ENCODE measurements at places on chromosomes 6 and 20. TPM values are rescaled to one million over a fixed set of nuclear protein-coding genes. Genes with fewer than 3 reads are reported as not detected.
A peak's percentile ranks its signal among the peaks of the same experiment; 100 is the strongest.

DNA sequence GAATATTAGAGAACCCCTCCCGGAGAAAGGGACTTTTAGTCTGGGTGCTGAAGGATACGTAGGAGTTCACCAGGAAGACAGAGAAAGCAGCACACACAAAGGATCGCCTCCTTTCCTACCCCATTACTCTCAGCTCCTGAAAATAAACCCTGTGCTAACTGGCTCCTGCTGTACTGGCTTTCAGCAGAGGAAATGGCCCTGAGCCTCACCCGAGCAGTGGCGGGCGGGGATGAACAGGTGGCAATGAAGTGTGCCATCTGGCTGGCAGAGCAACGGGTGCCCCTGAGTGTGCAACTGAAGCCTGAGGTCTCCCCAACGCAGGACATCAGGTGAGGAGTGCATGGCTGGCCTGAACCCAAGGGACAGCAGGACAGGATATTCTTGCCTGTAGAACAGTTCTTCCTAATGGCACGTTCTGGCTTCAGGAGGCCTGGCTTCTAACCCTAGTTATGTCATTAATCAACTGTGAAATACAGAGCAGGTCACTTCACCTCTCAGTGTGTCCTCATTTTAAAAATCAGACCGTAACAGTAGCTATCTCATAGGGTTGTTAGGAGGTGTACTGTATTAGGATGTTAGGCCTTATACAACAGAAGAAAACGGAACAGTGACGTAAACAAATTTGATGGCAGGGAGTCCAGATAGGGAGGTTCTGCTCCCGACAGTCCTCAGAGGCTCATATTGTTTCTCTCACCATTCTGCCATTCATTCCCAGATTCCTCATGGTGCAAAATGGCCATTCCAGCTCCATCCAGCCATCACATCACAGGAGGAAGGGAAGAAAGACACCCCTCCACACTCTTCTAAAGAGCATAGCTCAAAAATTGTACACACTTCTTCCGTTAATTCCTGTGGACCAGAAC lies 1.8 kb downstream of the RBCK1 start:
- H3K4me3 ChIP-seq = no peak overlapping the region
- peaks cover 7% of the 10 kb centered on the region for H3K4me1 ChIP-seq
- no peak for DNase-seq
- H3K36me3 ChIP-seq = no peaks in the 10 kb centered on the region
- H3K27me3 ChIP-seq = no peaks in the 10 kb centered on the region

DNA sequence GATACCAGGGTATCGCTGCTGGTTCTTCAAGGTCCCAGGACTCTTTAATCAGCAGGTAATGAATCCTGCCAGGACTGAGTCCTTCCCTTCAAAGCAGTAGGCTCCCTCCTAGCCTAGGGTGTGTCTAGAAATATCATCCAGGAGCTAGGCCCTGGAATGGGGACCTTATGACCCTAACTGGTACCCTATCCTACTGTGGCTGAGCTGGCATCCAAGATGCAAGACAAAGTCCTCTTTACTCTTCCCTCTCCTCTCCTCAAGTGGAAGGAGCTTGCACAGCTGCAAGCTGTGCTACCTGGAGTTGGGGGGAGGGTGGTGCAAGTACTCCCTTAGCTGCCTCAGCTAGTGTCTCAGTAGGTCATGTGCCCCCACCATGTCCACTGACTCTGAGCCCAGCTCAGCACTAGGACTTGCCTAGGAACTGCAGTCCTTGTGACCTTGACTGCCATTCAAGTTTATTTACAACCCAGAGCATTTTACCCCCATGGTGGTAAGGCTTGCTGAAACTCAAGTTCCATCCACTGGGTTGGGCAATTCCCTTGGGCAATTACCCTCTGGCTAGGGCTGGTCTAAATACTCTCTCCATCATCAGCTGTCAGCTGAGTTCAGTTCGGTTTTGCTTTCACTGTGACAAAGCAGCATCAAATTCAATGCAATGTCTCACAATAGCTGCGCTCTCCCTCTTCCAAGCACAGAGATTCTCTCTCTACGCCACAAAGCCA lies 48.4 kb upstream of the TOP1 start:
- no peaks in the 10 kb centered on the region for H3K4me1 ChIP-seq
- H3K27me3 ChIP-seq = no peaks in the 10 kb centered on the region
- no peak overlapping the region for H3K27ac ChIP-seq
- H3K36me3 ChIP-seq = no peaks in the 10 kb centered on the region
- DNase-seq = no peak

- no peaks in the 10 kb centered on the region for H3K27me3 ChIP-seq
- no peak for DNase-seq
- H3K4me1 ChIP-seq = no peaks in the 10 kb centered on the region
- H3K36me3 ChIP-seq = no peaks in the 10 kb centered on the region
Measured at GRCh38 chr20:63407928-63408683, 47.0 kb upstream of the CHRNA4 start.

- no peaks in the 10 kb centered on the region for H3K27me3 ChIP-seq
- no peak overlapping the region for H3K27ac ChIP-seq
- peaks cover 10% of the 10 kb centered on the region for H3K4me1 ChIP-seq
- peak overlapping the region; percentile 91 for H3K4me3 ChIP-seq
- H3K36me3 ChIP-seq = no peaks in the 10 kb centered on the region
Measured at GRCh38 chr20:32208499-32209154, 947 bp downstream of the POFUT1 start.

- no peak for DNase-seq
- no peaks in the 10 kb centered on the region for H3K36me3 ChIP-seq
- H3K27ac ChIP-seq = no peak overlapping the region
- H3K4me1 ChIP-seq = peaks cover 3% of the 10 kb centered on the region
- H3K27me3 ChIP-seq = no peaks in the 10 kb centered on the region
- H3K4me3 ChIP-seq = no peak overlapping the region
Measured at GRCh38 chr6:21157186-21157929, 436.2 kb upstream of the SOX4 start.

- peaks cover 8% of the 10 kb centered on the region for H3K4me1 ChIP-seq
- H3K36me3 ChIP-seq = no peaks in the 10 kb centered on the region
- H3K27me3 ChIP-seq = no peaks in the 10 kb centered on the region
- no peak overlapping the region for H3K4me3 ChIP-seq
Measured at GRCh38 chr20:38302786-38303185, 1.2 kb upstream of the BPI start.

DNA sequence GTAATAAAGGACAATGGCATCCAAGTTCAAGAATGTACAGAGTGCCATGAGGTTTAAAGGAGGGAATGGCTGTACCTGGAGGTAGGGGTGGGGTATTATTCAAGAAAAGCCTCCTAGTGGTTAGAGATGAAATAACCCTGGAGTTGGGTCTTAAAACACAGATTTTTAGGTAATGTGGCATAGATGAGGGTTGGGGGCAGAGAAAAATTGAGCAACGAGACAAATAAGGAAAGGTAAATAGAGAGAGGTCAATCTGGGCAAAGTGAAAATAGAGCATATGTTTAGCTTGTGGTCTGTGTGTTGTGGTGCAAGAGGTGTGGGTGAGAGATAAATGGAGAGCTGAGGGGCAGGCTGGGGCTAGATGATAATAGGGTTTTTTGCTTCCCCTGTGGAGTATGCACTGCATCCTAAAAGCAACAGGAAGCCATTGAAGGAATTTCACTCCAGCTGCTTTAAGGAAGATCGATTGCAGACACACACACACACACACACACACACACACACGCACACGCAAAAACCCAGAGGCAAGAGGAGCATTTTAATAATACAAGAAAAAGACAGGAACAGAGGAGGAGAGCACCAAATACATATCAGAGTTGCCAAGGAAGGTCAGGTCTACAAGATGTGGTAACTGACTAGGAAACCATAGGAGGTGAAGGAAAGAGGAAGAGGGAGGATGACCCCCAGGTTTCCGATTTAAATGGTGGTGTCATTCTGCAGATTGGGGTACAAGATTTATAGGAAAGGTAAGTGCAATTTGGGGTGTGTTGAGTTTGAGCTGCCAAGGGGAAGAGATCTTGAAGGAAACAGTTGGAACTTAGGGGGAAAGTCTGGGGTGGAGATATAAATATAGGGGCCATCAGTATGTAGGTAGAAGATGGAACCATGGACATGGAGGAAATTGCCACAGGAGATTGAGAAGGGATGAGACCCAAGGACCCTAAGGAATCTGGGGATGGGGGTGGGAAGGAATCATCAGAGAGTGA lies 31.3 kb upstream of the ADGRF1 start:
- no peaks in the 10 kb centered on the region for H3K27me3 ChIP-seq
- no peaks in the 10 kb centered on the region for H3K36me3 ChIP-seq
- H3K4me3 ChIP-seq = no peak overlapping the region
- DNase-seq = no peak
- no peak overlapping the region for H3K27ac ChIP-seq
- H3K4me1 ChIP-seq = peaks cover 10% of the 10 kb centered on the region

DNA sequence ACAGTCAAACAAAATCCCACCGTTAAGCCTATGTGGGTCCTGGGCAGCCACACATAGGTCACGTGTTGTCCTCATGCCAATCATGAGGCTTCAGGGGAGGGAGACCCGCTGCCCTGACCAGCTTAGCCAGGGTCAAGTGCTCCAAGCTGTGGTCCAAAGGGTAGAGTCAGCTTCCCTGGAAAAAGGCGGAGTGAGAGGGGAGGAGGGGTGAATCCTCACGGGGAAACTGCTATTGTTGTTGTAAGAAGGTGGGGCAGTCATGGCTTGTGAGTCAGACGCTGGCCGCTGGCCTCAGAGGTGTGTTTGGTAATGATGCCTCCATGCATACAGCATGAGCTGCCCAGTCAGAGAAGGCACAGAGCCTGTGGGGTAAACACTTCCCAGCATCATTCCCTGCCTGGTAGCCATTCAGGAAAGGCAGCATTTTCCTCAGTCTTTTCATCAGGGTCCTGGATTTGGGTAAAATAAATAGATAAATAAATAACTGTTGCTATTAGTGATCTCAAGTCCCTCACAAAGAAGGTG lies 8.7 kb downstream of the CST3 start:
- H3K27ac ChIP-seq = no peak overlapping the region
- H3K27me3 ChIP-seq = no peaks in the 10 kb centered on the region
- H3K4me3 ChIP-seq = no peak overlapping the region
- no peaks in the 10 kb centered on the region for H3K36me3 ChIP-seq

- H3K4me3 ChIP-seq = no peak overlapping the region
- no peak overlapping the region for H3K27ac ChIP-seq
- no peaks in the 10 kb centered on the region for H3K36me3 ChIP-seq
- peaks cover 5% of the 10 kb centered on the region for H3K4me1 ChIP-seq
Measured at GRCh38 chr6:118317581-118318563, 230.2 kb upstream of the PLN start.

DNA sequence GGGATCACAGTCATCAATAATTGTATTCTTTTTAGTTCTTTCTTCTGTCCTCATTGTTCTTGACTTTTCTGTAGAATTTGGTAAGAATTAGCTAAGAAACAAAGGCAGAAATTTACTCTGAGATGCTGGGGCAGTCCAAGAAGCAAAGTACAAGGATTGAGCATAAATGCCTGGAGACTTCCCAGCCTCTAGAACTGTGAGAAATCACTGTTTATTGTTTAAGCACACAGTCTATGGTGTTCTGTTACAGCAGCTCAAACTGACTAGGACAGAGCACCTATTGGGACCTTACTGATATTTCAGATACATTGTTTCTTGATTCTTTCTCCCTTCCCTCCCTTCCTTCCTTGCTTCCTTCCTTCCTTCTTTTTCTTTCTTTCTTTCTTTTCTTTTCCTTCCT lies 192.7 kb upstream of the SLC35B3 start:
- no peaks in the 10 kb centered on the region for H3K36me3 ChIP-seq
- DNase-seq = no peak
- no peaks in the 10 kb centered on the region for H3K27me3 ChIP-seq
- H3K27ac ChIP-seq = no peak overlapping the region

- H3K4me1 ChIP-seq = peaks cover 4% of the 10 kb centered on the region
- DNase-seq = no peak
- no peaks in the 10 kb centered on the region for H3K27me3 ChIP-seq
- no peak overlapping the region for H3K27ac ChIP-seq
- no peak overlapping the region for H3K4me3 ChIP-seq
Measured at GRCh38 chr6:162119341-162119740, 608.2 kb downstream of the PRKN start.

DNA sequence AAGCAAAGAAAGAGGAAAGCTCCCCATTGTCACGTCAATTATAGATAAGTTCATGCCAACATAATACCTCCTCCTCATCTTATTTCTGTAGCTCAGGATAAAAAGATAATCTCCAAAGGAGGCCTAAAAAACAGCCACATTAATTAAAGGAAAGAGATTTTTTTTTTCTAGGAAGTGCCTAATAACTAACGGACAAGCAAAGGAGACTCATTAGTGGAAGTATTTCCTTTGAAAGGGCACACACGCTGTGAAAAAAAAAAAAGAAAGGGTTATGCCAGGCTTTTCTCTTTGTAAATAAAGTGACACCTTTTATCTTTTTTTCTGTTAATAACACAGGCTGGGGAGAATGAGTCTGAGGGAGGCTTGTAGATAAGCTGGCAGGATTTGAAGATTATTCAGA lies 55.7 kb downstream of the PCSK2 start:
- no peaks in the 10 kb centered on the region for H3K27me3 ChIP-seq
- no peak overlapping the region for H3K27ac ChIP-seq
- H3K36me3 ChIP-seq = no peaks in the 10 kb centered on the region
- H3K4me3 ChIP-seq = no peak overlapping the region
- no peak for DNase-seq
- H3K4me1 ChIP-seq = no peaks in the 10 kb centered on the region

DNA sequence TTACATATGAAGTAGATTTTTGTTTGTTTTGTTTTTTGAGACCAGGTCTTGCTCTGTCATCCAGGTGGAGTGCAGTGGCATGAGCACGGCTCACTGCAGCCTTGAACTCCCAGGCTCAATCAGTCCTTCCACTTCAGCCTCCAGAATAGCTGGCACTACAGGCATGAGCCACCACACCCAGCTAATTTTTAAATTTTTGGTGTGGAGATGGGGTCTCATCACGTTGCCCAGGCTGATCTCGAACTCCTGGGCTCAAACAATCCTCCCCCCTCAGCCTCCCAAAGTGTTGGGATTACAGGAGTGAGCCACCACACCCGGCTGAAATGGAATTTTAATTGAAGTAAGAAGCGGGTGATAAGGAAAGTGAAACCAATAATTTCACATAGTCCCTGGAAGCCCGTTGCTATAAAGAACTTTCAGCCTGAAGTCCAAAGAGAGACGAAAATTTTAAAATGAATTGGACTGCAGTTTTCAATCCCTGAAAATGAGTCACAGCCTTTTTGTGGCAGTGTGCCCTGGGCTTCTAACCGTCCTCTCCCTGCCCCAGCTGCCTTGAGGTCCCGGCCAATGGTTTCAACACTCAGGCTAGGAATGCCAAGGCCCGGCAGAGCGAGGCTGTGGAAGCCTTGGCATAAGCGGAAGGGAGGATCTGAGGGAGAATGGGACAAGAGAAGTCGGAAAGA lies 757 bp downstream of the RAET1E start:
- H3K27me3 ChIP-seq = no peaks in the 10 kb centered on the region
- peak; percentile 91 for DNase-seq
- H3K4me1 ChIP-seq = peaks cover 20% of the 10 kb centered on the region
- no peaks in the 10 kb centered on the region for H3K36me3 ChIP-seq

DNA sequence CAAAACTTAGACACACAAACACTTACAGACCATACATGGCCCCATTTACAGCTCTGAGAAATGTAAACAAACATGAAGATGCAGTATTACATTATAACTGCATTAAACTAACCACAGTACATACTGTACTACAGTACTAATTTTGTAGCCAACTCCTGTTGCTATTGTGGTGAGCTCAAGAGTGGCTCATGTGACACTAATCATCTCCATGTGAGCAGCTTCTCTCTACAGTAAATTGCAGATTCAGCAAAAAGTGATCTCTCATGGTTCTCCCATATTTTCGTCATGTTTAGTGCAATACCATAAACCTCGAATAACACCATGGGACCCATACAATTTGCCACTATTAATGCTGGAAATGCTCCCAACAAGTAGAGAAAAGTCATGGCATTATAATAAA lies 860.4 kb downstream of the EPHA7 start:
- no peaks in the 10 kb centered on the region for H3K4me1 ChIP-seq
- no peaks in the 10 kb centered on the region for H3K27me3 ChIP-seq
- no peak overlapping the region for H3K27ac ChIP-seq
- no peak overlapping the region for H3K4me3 ChIP-seq
- H3K36me3 ChIP-seq = no peaks in the 10 kb centered on the region
- no peak for DNase-seq

Gene RIPOR3
- total RNA-seq = 22.7 TPM

Gene DLL1
- total RNA-seq = 2.0 TPM

Gene SLC32A1
- total RNA-seq = not detected

Gene COL10A1
- total RNA-seq = 1.2 TPM

Gene SLC26A8
- 0.12 TPM for total RNA-seq

Data from ovary (tissue), 10 donors.